ENCODE measurements at places on chromosomes 3 and 15.

- H3K27me3 ChIP-seq = no peaks in the 10 kb centered on the region
- H3K36me3 ChIP-seq = no peaks in the 10 kb centered on the region
- H3K27ac ChIP-seq = no peak overlapping the region
- no peak overlapping the region for H3K4me3 ChIP-seq
Observed at GRCh38 chr3:87351937-87352336, 75.6 kb upstream of the POU1F1 start.

DNA sequence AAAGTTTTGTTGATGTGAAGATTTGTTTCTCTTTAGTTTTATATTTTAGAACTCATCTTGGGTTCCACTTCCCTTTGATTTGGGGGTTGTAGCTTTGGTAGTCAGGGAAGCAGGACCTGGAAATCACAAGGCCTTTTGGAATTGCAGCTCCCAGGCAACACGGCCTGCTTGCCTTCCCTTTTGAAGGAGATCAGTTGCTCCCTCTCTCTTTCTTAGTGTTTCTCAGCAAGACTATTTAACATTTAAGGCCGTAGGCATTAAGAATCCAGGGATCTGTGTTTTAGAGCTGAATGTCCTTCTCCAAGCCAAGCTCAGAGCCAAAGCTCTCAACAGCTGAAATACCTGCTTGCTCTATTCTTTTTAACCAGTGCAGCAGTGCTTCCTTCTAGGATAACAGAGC lies 310.3 kb downstream of the PTPRG start:
- H3K27me3 ChIP-seq = no peaks in the 10 kb centered on the region
- H3K36me3 ChIP-seq = no peaks in the 10 kb centered on the region
- no peaks in the 10 kb centered on the region for H3K4me1 ChIP-seq
- no peak overlapping the region for H3K4me3 ChIP-seq

GRCh38 chr3:178845420-178846118 lies 226.0 kb downstream of the ZMAT3 start:
- H3K4me3 ChIP-seq = no peak overlapping the region
- H3K27me3 ChIP-seq = no peaks in the 10 kb centered on the region
- H3K4me1 ChIP-seq = no peaks in the 10 kb centered on the region

- no peak for DNase-seq
- H3K4me1 ChIP-seq = no peaks in the 10 kb centered on the region
- no peaks in the 10 kb centered on the region for H3K36me3 ChIP-seq
- no peaks in the 10 kb centered on the region for H3K27me3 ChIP-seq
- H3K4me3 ChIP-seq = no peak overlapping the region
- no peak overlapping the region for H3K27ac ChIP-seq
Observed at GRCh38 chr3:61820306-61820992, 259.1 kb downstream of the PTPRG start.

- no peaks in the 10 kb centered on the region for H3K36me3 ChIP-seq
- no peak overlapping the region for H3K27ac ChIP-seq
- DNase-seq = peak; percentile 45
- H3K4me3 ChIP-seq = no peak overlapping the region
Observed at GRCh38 chr3:187125319-187126031, 13.8 kb downstream of the RPL39L start.

GRCh38 chr3:172186607-172187006 lies 147.2 kb downstream of the FNDC3B start:
- H3K27ac ChIP-seq = no peak overlapping the region
- no peak overlapping the region for H3K4me3 ChIP-seq
- no peaks in the 10 kb centered on the region for H3K4me1 ChIP-seq
- no peaks in the 10 kb centered on the region for H3K27me3 ChIP-seq
- H3K36me3 ChIP-seq = no peaks in the 10 kb centered on the region

- no peak for DNase-seq
- H3K27ac ChIP-seq = no peak overlapping the region
- no peak overlapping the region for H3K4me3 ChIP-seq
- H3K27me3 ChIP-seq = no peaks in the 10 kb centered on the region
Observed at GRCh38 chr15:44623178-44623577, 40.3 kb downstream of the SPG11 start.

DNA sequence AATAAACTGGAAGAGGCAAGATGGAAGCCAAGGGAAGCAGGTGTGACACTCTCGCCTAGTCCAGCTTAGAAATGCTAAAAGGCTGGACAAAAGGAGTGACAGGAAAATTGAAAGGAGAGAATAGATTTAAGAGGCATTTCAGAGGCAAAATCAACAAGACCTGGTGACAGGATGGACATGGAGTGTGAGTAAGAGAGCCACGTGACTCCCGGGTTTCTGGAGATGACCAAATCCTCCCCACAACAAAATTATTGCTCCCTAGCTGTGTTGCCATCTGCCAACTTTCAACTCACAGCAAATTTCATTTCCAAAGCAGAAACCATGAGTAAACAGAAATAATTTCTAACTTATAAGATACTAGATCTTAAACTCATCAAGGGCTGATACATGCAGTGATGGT lies 52.6 kb downstream of the MTHFS start:
- H3K27ac ChIP-seq = no peak overlapping the region
- no peak for DNase-seq
- H3K4me1 ChIP-seq = no peaks in the 10 kb centered on the region

DNA sequence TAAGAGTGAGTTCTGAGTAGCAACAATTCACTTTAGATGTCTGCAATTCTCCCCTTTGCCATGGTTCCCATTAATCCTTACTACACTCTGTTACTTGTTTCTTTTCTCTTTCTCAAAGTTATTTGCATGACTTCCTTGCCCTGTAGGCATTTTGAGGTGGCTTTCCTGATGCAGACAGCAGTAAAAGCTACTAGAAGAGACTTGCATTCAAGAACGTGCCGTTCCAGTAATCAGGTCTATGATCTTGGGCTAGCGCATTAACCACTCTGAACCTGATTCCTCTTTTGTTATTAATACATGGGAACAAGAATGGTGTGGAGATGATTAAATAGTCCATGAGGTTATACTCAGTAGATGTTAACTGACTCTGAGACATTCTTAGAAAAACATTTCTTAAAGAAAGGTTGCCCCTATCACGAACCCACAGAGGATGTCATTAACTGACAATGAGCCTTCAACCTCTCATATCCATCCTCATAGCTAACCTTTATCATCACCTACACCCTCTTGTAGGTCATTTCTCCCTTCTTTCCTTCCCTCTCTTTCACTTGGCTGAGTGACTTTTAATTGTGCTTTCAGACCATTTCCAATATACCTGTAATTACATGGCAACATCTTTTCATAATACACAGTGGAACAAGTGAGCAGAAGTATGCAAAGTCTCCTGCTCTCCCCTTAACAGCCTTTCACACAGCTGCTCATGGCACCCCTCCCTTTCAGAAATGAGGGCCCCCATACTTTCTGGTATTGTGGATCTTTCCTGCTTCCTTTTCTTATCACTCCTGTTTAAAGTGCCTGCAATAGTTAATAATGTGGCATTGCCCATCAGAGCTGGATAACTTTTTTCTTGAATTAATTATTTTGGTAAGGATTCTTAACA lies 175.9 kb downstream of the CHST2 start:
- no peak for DNase-seq
- H3K27me3 ChIP-seq = no peaks in the 10 kb centered on the region
- no peak overlapping the region for H3K4me3 ChIP-seq
- H3K4me1 ChIP-seq = no peaks in the 10 kb centered on the region
- no peaks in the 10 kb centered on the region for H3K36me3 ChIP-seq

DNA sequence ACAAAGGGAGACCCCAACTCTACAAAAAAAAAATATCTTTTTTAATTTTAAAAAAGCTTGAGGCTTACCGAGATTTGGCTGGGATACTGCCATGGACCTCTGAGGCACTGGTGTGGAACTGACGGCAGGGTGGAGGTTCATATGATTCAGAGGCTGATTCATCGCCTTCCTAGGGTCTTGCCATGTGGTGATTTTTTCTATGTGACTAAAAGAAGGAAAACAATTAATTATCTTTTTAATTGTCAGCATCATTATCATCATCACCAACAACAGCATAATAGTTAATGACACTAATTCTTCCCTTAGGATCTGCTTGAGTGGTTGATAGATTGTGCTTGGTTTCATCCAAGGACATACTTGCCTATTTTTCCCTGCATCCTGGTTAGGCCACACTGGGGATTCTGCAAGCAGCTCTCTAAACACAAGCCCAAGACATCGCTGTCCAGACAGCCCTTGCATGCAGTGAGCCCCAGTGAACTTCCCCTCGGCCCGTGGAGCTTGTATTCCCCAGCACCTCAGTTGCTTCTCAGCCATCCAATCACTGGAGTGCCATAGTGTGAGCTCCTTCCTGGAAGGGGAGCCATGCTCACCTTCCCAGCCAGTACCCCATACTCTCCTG lies 84.9 kb downstream of the WWTR1 start:
- no peaks in the 10 kb centered on the region for H3K4me1 ChIP-seq
- H3K27me3 ChIP-seq = no peaks in the 10 kb centered on the region
- H3K36me3 ChIP-seq = no peaks in the 10 kb centered on the region

GRCh38 chr15:35705884-35706585 lies 160.1 kb upstream of the DPH6 start:
- no peak overlapping the region for H3K4me3 ChIP-seq
- no peaks in the 10 kb centered on the region for H3K36me3 ChIP-seq
- DNase-seq = no peak
- H3K27ac ChIP-seq = no peak overlapping the region
- H3K27me3 ChIP-seq = no peaks in the 10 kb centered on the region

DNA sequence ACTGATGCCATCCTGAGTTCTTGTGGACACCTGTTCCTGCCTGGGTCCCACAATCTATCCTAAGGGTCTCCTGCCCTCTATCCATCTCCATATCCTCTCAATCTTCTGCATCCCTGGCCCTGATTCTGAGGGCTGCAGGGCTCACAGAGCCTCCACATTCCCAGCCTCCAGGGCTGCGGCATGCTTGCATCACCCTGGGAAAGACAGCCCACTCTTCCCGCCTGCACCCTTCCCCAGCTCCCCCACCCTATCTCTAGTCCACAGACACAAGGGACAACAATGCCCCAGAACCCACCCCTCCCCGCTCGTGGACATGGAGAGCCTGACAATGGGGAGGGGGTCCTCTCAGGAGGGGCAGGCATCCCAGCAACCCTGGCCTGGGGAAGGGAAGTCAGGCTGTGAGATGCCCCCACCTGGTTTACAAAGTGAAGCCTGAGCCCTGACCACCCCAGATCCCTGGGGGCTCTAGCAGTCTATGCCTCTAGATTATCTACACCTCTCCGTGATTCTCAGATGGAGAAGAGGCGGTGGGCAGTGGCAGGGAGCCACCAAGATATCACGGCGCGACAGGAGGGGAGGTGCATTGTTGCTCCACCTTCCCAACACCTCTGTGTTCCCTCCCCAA lies 10.3 kb downstream of the SEMA3G start:
- H3K4me1 ChIP-seq = no peaks in the 10 kb centered on the region
- peak; percentile 9 for DNase-seq
- no peak overlapping the region for H3K27ac ChIP-seq
- H3K4me3 ChIP-seq = no peak overlapping the region
- no peaks in the 10 kb centered on the region for H3K36me3 ChIP-seq

DNA sequence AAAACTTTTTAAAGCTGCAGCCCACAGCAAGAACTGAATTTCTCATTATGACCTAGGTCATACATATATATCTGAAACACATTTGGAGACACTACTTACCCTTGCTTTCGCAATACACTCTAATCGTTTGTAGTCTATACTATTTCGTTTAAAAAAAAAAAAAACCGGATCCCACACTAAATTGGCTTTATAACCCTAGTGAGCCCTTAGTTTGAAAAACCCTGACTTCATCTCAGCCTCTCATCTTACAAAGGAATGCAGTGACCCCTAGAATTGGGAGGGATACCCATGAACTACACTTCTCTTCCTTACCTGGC lies 4.2 kb downstream of the RARRES1 start:
- no peaks in the 10 kb centered on the region for H3K27me3 ChIP-seq
- H3K4me1 ChIP-seq = peaks cover 64% of the 10 kb centered on the region
- no peaks in the 10 kb centered on the region for H3K36me3 ChIP-seq
- no peak overlapping the region for H3K4me3 ChIP-seq
- no peak for DNase-seq
- H3K27ac ChIP-seq = no peak overlapping the region

GRCh38 chr3:83218383-83219200 lies 1457.1 kb upstream of the GBE1 start:
- no peaks in the 10 kb centered on the region for H3K36me3 ChIP-seq
- H3K27ac ChIP-seq = no peak overlapping the region
- no peak overlapping the region for H3K4me3 ChIP-seq
- peak; percentile 40 for DNase-seq
- no peaks in the 10 kb centered on the region for H3K27me3 ChIP-seq

GRCh38 chr15:39502611-39503195 lies 78.2 kb upstream of the THBS1 start:
- H3K36me3 ChIP-seq = no peaks in the 10 kb centered on the region
- no peaks in the 10 kb centered on the region for H3K4me1 ChIP-seq
- no peak overlapping the region for H3K27ac ChIP-seq
- no peak for DNase-seq
- H3K4me3 ChIP-seq = no peak overlapping the region

DNA sequence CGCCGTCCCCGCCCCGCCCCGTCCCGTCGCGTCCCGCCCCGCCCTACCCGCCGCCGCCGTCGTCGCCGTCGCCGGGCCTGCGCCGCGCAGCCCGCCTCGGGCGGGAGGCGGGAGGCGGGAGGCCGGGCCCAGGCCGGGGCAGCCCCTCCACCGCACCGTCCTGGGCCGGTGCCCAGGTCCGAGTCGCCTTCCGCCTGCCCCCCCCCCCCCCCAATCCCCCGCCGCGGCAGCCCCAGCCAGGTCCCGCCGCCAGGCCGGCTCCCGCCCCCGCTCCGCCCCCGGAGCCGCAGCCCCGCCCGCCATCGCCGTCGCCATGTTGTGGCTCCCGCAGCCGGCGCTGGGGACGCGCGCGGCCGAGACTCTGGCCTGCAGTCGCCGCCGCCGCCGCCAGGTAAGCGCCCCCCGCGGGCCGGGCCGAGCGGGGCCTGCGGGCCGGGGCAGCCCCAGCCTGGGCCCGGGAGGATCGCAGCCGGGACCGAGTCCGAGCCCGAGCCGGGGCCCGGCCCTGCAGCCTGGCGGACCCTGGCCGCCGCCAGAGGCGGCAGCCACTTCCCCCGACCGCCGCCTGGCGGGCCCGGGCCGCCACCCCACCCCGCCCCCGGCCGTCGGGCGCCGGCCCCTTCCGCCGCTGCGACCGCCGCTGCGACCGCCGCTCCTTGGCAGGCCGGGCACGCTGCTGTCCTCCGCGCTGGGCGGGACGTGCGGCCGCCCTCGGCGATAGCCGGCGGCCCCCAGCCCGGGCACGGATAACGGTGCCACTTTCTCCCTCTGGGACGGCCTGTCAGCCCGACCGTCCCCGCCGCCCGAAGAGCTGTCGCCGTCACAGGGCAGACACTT lies at the start of gene ZNF592:
Gene ZNF592 (plus strand): TSS at position 319 of the 837 bp plus-strand sequence. CDS start 34,084 bp downstream, outside the sequence.
- no peaks in the 10 kb centered on the region for H3K36me3 ChIP-seq
- peaks cover 61% of the 10 kb centered on the region for H3K4me1 ChIP-seq

GRCh38 chr15:69762373-69763148 lies 309.9 kb downstream of the RPLP1 start:
- H3K4me3 ChIP-seq = no peak overlapping the region
- peaks cover 11% of the 10 kb centered on the region for H3K4me1 ChIP-seq
- no peak for DNase-seq
- H3K36me3 ChIP-seq = no peaks in the 10 kb centered on the region
- H3K27me3 ChIP-seq = no peaks in the 10 kb centered on the region

Data from Peyer's patch (tissue), 4 donors.